H9 (cell line): ENCODE measurements at places on chromosomes 16 and 17. TPM values are rescaled to one million over a fixed set of nuclear protein-coding genes. Genes with fewer than 3 reads are reported as not detected.

Gene KREMEN2
- total RNA-seq: 12.8 and 14.6 TPM in 2 replicates

Gene HS3ST3A1
- total RNA-seq: 3.2 and 3.4 TPM in 2 replicates

Gene TPSG1
- total RNA-seq: not detected in 2 replicates

Gene PYCARD
- total RNA-seq: 37.5 and 38.5 TPM in 2 replicates

Gene ERN1
- total RNA-seq: 4.4 and 5.0 TPM in 2 replicates

Gene XAF1
- not detected in 2 replicates for total RNA-seq

Gene CEP20
- total RNA-seq: 36.9 and 43.8 TPM in 2 replicates

Gene STX1B
- 9.7 and 11.0 TPM in 2 replicates for total RNA-seq

Gene CACNG3
- not detected in 2 replicates for total RNA-seq

Gene KRTAP4-1
- not detected in 2 replicates for total RNA-seq

Gene ALOX12
- 0.81 and 1.9 TPM in 2 replicates for total RNA-seq

Gene MAP3K14
- 7.6 and 7.8 TPM in 2 replicates for total RNA-seq

Gene SLC52A1
- total RNA-seq: 0.15 and 0.17 TPM in 2 replicates

Gene HOXB4
- total RNA-seq: not detected in 2 replicates

Gene ADAD2
- 0.99 and 1.0 TPM in 2 replicates for total RNA-seq

Gene TEFM
- 11.7 and 15.7 TPM in 2 replicates for total RNA-seq

Gene ZNF286A
- total RNA-seq: 101 and 109 TPM in 2 replicates

Gene FOXC2
- total RNA-seq: 0.07 TPM in 1 of 2 replicates, not detected in the other

Gene HAP1
- total RNA-seq: 2.2 and 2.5 TPM in 2 replicates

Gene CNEP1R1
- 15.3 and 18.5 TPM in 2 replicates for total RNA-seq

Gene IRX6
- not detected in 2 replicates for total RNA-seq

Gene AATK
- total RNA-seq: 2.3 and 2.4 TPM in 2 replicates

Gene WSCD1
- total RNA-seq: 33.6 and 34.9 TPM in 2 replicates

Gene EVPLL
- total RNA-seq: 0.61 TPM in 1 of 2 replicates, not detected in the other

Gene BRD7
- 107 and 112 TPM in 2 replicates for total RNA-seq

Gene KCNJ18
- total RNA-seq: not detected in 2 replicates

Gene OR2C1
- total RNA-seq: not detected in 2 replicates

Gene G6PC1
- total RNA-seq: not detected in 2 replicates
